ENCODE measurements at places on chromosomes 6 and 20. TPM values are rescaled to one million over a fixed set of nuclear protein-coding genes. Genes with fewer than 3 reads are reported as not detected.

DNA sequence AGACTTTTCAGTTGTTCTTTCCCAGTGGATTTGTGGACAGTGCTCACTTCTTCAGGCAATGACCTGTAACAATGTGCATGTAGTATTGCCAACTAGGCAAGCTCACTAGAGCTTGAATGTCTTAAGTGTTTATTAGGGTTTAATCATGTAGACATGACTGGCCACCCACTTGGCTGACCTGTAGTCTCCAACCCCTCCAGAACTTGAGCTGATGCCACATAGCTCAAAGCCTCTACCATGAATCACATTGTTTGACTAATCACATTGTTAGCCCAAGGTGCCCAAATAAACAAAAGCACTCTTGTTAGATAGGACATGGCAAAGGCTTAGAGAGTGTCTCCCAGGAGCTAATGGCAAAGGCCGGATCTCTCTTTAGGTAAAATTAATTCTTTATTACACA, 272.7 kb downstream of the GRIK2 start:
- no peak overlapping the region for H3K27ac ChIP-seq
- H3K36me3 ChIP-seq = no peaks in the 10 kb centered on the region
- no peaks in the 10 kb centered on the region for H3K4me1 ChIP-seq
- no peak for DNase-seq

- H3K4me3 ChIP-seq = no peak overlapping the region
- no peaks in the 10 kb centered on the region for H3K4me1 ChIP-seq
- H3K27me3 ChIP-seq = no peaks in the 10 kb centered on the region
- H3K27ac ChIP-seq = no peak overlapping the region
- no peak for DNase-seq
- H3K36me3 ChIP-seq = no peaks in the 10 kb centered on the region
These were observed 797.7 kb upstream of the MAN1A1 start for GRCh38 chr6:120147071-120147871.

DNA sequence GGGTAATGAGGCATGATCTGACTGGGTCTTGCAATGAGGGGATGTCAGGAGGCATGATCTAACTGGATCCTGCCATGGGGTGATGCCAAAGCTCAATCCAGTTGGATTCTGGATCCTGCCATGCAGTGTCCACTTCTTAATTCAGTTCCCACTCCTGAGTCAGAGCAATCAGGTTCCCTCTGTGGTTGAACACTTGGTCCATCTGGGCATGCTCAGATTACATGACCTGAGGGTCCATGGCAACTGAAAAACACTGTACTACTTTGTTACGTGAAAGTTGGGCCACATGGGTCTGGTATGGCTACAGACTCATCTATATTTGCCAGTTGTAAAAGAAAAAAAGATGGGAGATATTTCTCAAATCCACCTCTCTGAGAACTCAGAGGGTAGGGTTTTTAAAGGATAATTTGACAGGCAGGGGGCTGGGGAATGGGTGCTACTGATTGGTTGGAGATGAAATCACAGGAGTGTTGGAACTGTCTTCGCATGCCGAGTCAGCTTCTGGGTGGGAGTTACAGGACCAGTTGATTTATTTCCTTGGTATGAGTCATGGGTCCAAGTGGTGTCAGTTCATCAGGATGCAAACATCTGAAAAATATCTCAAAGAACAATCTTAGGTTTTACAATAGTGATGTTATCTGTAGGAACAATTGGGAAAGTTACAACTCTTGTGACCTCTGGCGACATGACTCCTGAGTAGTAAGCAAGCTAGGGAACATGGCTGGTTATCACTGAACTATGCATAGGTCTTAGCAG, 21.6 kb downstream of the C6orf163 start:
- H3K27ac ChIP-seq = no peak overlapping the region
- H3K27me3 ChIP-seq = no peaks in the 10 kb centered on the region
- no peak for DNase-seq
- no peak overlapping the region for H3K4me3 ChIP-seq

INSM1 gene
- total RNA-seq = not detected

HLA-DQA1 gene
- 5.4 TPM for total RNA-seq
